ENCODE measurements at places on chromosomes 2 and 18.

GRCh38 chr2:234491897-234492296, 5.0 kb downstream of the ARL4C start:
- DNase-seq: no peak

DNA sequence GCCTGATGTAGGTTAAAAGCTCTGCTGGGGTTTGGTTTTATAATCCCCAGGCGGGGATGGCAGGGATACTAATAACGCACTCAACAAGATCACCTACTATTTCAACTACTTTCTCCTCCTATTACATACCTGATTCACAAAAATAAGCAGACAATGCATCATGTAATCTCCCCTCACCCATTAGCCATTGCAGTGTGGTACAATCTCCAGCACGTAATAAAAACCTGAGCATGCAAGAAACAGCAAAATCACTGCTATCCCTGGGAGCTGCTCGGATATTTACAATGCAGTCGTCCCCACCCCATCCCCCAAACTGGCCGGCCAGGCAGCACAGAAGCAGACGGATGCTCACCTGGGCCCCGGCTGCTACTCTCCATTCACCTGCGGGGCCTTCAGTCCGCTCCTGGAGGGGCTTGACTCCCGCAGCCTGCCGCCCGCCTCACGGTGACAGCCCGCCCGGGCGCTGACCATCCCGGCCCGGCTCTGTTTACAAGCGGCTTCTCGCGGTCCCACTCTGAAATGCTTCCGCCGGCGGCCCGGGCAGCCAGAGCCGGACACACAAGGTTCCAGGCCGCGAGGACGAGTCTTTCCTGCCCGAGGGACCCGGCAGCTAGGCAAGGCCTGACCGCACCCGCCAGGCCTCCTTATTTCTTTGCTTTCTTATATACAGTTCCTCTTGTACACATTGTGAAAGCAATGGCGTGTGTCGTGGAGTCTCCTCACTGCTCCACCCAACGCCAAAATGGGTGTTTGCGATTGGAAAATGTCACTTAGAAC, at the start of gene PLEKHM3:
PLEKHM3 (minus strand) TSS at position 491 of the 777 bp plus-strand sequence. CDS start 23,888 bp downstream, outside the sequence.
- peak; percentile 81 for DNase-seq

GRCh38 chr18:55185391-55185790, 226.1 kb upstream of the CCDC68 start:
- no peak for DNase-seq

GRCh38 chr18:31942291-31942998, 483 bp downstream of the TRAPPC8 start:
- DNase-seq: no peak

DNA sequence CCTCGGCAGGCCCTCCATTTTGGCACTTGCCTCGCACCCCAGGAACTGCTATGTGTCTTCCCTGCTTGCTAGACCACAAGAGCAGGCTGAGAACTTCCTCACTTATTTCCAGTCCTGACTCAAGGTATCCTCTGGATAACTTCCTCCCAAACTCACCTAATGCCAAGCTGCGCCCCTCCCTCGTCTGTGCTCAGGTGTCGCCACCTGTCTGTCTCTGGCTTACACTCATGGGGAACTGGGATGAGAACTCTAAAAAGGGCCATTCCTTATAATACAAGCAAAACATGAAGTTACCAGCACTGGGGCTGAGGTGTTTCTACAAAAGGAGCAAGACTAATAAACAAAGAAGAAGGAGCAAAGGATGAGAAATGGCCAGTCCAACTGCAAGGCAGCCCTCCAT, 191.5 kb upstream of the RMP24 start:
- no peak for DNase-seq

- DNase-seq: no peak
Observed at GRCh38 chr2:65061910-65062339, 5.7 kb downstream of the CEP68 start.

GRCh38 chr2:224449212-224450147, 47.6 kb upstream of the FAM124B start:
- DNase-seq: no peak

DNA sequence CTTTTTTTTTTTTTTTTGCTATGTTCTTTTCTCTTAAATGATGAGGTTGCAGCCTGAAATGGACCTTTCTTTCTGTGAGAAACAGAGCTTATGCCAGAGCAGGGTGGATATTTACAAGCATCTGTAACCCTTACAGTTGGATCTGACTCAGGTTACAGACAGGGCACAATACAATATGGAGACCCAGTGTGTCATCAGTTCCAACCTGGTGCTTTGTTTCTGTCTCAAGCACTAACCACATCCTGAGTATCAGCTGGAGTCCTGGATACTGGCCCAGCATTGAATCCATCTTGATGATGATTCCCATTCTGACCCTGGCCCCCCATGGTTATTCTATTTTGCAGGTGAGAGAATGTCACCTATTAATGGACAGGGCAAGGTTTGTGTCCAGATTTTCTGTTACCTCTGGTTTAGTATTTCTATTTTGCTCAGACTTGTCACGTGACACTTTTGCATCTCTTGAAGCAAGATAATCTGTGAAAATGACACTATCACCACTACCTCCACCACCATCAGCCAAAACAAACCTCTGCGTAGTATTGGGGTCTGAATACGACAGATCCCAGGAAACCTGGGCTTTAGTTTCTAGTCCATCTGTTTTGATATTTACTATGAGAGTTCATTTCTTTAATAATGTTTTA, 174.0 kb downstream of the CCDC85A start:
- DNase-seq: no peak

- DNase-seq: no peak
Observed at GRCh38 chr2:115084446-115084845, 642.0 kb downstream of the DPP10 start.

Data from caudate nucleus (tissue), 63 donors.